ENCODE measurements at places on chromosomes 3 and 15. TPM values are rescaled to one million over a fixed set of nuclear protein-coding genes. Genes with fewer than 3 reads are reported as not detected.

PLCH1 gene
- not detected for total RNA-seq

MNS1 gene
- not detected for total RNA-seq

RHOV gene
- not detected for total RNA-seq

EIF4G1 gene
- total RNA-seq: 229 TPM

P2RY13 gene
- total RNA-seq: not detected

FES gene
- total RNA-seq: 2.8 TPM

LRRC31 gene
- total RNA-seq: not detected

FAH gene
- total RNA-seq: 6.2 TPM

AHSG gene
- not detected for total RNA-seq

GPR149 gene
- total RNA-seq: not detected

ECE2 gene
- total RNA-seq: not detected

TAGLN3 gene
- not detected for total RNA-seq

DPPA2 gene
- total RNA-seq: not detected

ATP11B gene
- total RNA-seq: 116 TPM

ABHD6 gene
- total RNA-seq: 6.0 TPM

LYSMD4 gene
- 14.5 TPM for total RNA-seq

CCDC12 gene
- total RNA-seq: 59.5 TPM

TGM5 gene
- not detected for total RNA-seq

SPTBN5 gene
- total RNA-seq: 0.81 TPM

ADAMTS17 gene
- total RNA-seq: 4.6 TPM

CNTN3 gene
- total RNA-seq: not detected

C3orf22 gene
- total RNA-seq: not detected

PROK2 gene
- total RNA-seq: not detected

PAQR9 gene
- not detected for total RNA-seq

CCRL2 gene
- total RNA-seq: 1.5 TPM

ENTPD3 gene
- total RNA-seq: not detected

MB21D2 gene
- total RNA-seq: 1.4 TPM

ATP13A5 gene
- total RNA-seq: not detected

RETNLB gene
- total RNA-seq: not detected
